Stimulated activated CD4-positive, alpha-beta T cell treated with anti-CD3 and anti-CD28 coated beads, Interleukin-15, amount 100 ng/mL, for 48 hours (primary cell): ENCODE measurements at places on chromosomes 11 and 22.

DNA sequence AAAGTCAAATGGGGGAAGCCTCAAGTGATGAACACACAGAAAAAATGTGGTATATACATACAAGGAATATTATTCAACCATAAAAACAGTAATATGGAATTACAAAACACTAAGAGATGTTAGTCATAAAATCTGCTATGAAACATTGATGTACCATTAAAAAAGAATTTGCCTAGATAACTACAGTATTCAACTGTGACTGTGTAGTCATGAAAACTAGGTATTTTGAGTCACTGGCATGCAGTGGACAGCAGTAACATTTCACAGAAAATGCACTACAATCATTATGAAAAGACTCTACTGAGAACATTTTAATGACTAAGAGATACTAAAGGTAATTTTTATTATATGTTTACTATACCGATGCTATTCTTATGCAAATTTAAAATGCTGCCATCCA lies 11.7 kb downstream of the ZNF195 start:
- no peak for DNase-seq

GRCh38 chr22:28783786-28784671 lies 11.5 kb downstream of the CCDC117 start:
- DNase-seq, result no peak

- peak; percentile 72 for DNase-seq
Observed at GRCh38 chr11:67484847-67485311, 2.1 kb downstream of the AIP start.

- DNase-seq, result no peak
Observed at GRCh38 chr22:21832291-21833290, 34.9 kb downstream of the MAPK1 start.

- no peak for DNase-seq
Observed at GRCh38 chr11:72336163-72336562, 92.2 kb upstream of the PHOX2A start.

DNA sequence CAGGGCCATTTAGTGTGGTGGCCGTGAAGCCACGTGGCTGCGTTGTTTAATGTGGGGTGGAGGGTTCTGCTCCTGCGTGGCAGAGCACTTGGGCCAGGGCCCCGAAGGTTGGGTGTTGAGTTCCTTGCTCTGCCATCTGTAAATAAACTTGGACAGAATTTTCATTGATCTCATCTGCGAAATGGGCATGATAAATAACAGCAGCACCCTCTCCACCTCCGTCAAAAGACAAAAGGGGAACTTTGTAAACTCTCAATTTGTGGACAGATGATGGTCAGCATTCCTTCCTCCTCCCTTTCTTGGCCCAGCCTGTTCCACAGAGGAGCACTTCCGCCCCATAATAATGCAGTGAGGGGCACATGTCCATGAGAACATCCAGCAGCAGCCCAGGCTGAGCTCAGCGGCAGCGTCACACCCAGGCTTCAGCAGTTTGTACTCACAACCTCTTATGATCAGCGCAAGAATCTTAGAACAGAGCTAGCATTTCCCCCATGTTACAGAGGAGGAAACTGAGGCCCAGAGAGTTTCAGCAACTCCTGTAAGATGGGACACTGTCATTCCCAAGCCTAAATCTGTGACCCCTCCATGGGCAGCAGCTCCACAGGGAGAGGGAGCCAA lies 874.5 kb downstream of the BRD1 start:
- DNase-seq, result no peak

GRCh38 chr11:114317787-114318137 lies 21.6 kb downstream of the NNMT start:
- DNase-seq, result no peak

GRCh38 chr22:17138513-17138912 lies 17.4 kb upstream of the TMEM121B start:
- no peak for DNase-seq

DNA sequence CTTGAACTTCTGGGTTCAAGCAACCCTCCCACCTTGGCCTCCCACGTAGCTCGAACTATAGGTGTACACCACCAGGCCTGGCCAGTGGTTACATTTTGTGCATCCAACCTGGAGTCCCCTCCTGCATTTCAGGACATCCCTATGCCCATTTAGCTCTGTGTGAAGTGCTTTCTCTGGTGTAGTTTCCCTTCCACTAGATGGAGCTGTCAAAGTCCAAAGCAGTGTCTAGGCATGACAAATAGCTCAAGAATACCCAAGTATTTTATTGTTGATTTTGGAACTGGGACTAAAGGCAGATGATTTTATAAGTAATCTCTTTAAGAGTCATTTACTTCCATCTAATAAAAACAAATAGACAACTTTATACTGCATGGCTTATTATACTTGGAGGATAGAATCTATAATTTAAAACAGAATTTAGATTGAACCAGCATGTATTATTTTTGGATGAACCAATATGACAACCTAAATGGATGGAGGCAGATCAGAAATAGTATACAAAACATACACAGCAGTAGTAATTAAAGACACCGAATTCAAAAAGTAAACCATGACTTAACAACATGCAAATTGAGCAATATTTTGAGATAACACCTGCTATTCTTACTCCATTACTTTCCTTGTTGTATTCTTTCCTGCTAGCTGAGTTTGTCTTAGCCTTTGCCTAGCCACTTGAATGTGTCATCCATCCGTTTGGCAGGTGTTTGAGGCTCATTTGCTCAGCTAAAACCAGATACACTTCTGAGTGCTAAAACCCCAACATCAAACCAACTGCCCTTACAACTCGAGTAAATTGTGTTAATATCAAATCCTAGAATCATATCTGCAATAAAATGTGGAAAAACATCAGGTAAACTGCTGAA lies 37.7 kb downstream of the EIF4ENIF1 start:
- no peak for DNase-seq
